ENCODE measurements at places on chromosomes 6 and 20.

- DNase-seq, result no peak
Measured at GRCh38 chr6:165880686-165881085, 217.6 kb upstream of the PDE10A start.

- peak; percentile 41 for DNase-seq
Measured at GRCh38 chr6:53492860-53493634, 51.9 kb downstream of the GCLC start.

- no peak for DNase-seq
Measured at GRCh38 chr20:20027284-20027683, 10.1 kb downstream of the NAA20 start.

DNA sequence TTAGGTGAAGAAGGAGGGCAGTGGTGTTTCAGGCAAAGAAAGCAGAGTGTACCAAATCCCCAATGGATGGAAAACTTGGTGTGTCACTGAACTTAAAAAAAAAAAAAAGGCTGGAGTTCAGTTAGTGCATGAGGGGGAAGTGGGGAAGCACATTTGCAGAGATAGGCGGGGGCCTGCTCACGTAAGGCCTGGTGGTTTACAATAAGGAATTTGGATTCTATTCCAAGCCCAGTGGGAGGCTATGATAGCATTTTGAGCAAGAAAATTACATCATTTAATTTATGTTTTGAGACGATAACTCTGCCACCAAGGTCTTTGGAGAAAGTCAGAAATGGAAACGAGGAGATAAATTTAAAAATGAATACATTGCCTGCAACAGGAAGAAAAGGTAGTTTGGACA is 225.5 kb downstream of the EYA4 start:
- DNase-seq, result no peak

DNA sequence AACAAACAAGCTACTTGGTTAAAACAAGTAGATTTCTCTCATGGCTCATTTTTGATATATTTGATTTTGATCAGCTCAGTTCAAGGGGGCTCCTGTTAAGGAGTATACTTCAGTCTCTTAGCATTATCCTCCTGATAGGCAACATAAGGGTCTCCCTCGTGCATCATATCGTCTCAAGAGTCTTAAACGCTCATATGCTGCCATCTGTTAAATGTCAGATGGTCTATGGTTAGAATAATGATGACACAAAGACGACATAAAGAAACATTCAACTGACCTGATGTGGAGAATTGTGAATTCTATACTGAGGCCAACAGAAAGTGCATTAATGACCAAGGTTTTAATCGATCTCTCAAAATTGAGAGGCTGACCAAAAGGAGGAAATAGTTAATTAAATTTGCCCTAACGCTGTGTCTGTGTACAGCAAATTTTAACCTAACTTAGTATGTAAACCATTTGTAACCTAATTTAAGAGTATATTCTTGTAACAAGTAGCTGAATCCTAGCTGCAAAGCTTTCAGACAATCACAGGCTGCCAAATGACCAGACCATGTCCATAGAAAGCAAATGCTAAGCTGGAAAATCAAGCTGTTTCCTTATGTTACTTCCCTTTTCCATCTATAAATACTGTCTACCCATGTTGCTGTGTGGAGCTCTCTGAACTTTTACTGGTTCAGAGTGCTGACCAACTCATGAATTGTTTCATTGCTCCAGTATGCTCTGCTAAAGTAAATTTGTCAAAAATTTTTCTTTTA is 1688.5 kb downstream of the GRIK2 start:
- no peak for DNase-seq

DNA sequence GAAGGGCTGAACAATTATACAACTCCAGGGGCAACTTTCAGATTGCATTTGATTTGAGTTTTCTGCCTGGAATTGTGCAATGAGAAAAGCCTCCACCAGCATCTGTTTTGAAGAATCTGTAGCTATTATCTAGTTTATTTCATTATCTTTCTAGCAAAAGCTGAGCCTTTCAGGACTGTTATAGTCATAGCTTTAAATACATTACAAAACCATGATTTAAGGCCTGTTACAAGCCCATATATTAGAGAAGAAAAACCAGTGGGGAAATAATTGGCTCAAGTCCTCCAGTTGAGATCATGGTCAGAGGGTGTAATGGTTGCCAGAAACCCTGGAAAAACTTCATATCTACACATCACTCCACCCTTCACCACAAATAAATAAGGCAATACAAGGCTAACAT is 676.2 kb downstream of the HDGFL1 start:
- DNase-seq, result no peak

- no peak for DNase-seq
Measured at GRCh38 chr20:62122654-62123449, 577 bp downstream of the LSM14B start.

- DNase-seq, result no peak
Measured at GRCh38 chr6:159005436-159005835, 5.4 kb upstream of the RSPH3 start.

DNA sequence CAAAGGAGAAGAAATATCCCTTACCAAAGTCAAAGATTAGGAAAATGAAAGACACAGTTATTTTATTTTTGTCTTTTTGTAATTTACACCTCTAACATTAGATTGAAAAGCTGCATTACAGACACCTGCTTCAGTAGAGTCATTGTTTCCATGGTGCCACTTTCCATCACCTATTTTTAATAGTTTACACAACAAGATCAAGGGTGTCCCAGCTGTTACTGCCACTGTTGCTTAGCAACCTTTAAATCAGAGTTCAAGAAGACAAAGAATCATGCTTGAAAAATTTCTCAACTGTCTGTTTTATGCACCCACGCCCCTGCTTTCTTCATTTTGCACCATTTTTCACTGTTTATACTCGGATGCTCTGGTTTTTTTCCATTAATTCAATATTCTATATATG is 668.2 kb upstream of the GJE1 start:
- DNase-seq, result no peak

DNA sequence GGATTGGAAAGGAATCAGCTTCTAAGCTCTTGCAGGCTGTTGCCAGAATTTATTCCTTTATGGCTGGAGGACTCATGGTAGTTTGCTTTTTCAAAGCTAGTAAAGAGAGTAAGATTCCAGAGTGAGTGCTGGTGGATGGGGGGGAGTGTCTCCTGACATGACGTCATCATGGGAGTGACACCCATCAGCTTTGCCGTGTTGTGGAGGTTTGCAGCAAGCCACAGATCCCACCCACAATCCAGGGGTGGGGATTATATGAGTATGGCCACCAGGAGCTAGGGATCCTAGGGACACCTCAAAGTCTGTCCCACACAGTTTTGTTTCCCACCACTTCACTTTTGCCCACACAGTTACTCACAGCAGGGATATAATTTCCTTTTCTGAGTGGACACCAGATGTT is 28.7 kb upstream of the PMEPA1 start:
- no peak for DNase-seq

DNA sequence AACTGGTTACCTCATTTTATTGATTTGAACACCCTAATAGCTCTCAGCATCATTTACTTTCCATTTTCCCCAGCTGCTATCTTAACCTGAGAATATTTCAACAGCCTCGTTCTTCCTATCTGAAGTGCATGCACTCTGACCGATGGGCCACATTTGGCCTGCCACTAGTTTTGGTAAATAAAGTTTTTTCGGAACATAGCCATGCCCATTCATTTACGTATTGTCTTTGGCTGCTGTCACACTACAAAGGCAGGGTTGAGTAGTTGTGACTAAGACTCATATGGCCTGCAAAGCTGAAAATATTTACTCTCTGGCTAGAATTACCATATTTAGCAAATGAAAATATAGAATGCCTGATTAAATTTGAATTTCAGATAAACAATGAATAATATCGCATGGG is 10.8 kb downstream of the ADGRF4 start:
- no peak for DNase-seq

- no peak for DNase-seq
Measured at GRCh38 chr6:25166955-25167748, 112.0 kb upstream of the CARMIL1 start.

GRCh38 chr20:49668181-49668877 is 45.3 kb downstream of the B4GALT5 start:
- no peak for DNase-seq

Measured in right renal pelvis (tissue), 4 donors.